ENCODE measurements at places on chromosomes 12 and 14.

- DNase-seq = no peak
Measured at GRCh38 chr12:51779876-51780275, 68.6 kb downstream of the FIGNL2 start.

GRCh38 chr14:90568405-90568804 lies 171.6 kb downstream of the CALM1 start:
- no peak for DNase-seq

GRCh38 chr12:11901701-11902524 lies 168.8 kb upstream of the BCL2L14 start:
- DNase-seq = no peak

DNA sequence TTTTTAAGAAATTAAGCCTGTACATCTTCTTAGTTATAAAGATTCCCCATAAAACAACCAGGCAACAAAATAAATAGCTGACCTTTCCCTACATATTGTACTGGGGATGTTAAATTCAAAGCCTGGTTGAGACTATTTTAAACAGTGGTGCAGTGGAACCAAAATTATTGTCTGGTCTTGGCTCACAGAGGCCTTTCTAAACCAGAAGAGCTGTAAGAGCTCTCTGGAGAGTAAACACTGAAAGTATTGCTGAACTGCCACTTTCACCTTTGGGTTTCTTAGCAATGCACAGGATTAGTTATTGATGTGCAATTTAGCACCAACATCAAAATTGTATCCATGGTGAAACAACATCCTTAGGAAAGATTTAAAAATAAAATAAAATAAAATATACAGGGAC lies 20.6 kb downstream of the RACGAP1 start:
- DNase-seq = no peak

- DNase-seq = no peak
Measured at GRCh38 chr14:86321151-86321550, 791.2 kb downstream of the FLRT2 start.

Measured in activated CD4-positive, CD25-positive, alpha-beta regulatory T cell (primary cell).